ENCODE measurements at places on chromosomes 12 and 14. TPM values are rescaled to one million over a fixed set of nuclear protein-coding genes. Genes with fewer than 3 reads are reported as not detected.

BICDL1 gene
- total RNA-seq = 0.38 TPM

ZDHHC22 gene
- total RNA-seq = not detected

CCDC196 gene
- not detected for total RNA-seq

LRRC10 gene
- not detected for total RNA-seq

LRRK2 gene
- 5.9 TPM for total RNA-seq

BDKRB1 gene
- total RNA-seq = 2.5 TPM

SYCP3 gene
- total RNA-seq = 0.85 TPM

KRT85 gene
- total RNA-seq = not detected

NGB gene
- not detected for total RNA-seq

LRRIQ1 gene
- total RNA-seq = 0.38 TPM

AQP2 gene
- total RNA-seq = not detected

KSR2 gene
- total RNA-seq = not detected

GPR162 gene
- 0.96 TPM for total RNA-seq

PLEKHD1 gene
- not detected for total RNA-seq

SLC6A13 gene
- 0.19 TPM for total RNA-seq

AREL1 gene
- 21.7 TPM for total RNA-seq

CCDC197 gene
- not detected for total RNA-seq

DCD gene
- not detected for total RNA-seq

CD163 gene
- under 0.01 TPM for total RNA-seq

SCN8A gene
- total RNA-seq = 3.5 TPM

SMOC1 gene
- 0.85 TPM for total RNA-seq

P2RX2 gene
- not detected for total RNA-seq
